ENCODE measurements at places on chromosomes 7 and 10.

- ATAC-seq, result no peak
Measured at GRCh38 chr10:43249151-43249961, 17.5 kb downstream of the RASGEF1A start.

DNA sequence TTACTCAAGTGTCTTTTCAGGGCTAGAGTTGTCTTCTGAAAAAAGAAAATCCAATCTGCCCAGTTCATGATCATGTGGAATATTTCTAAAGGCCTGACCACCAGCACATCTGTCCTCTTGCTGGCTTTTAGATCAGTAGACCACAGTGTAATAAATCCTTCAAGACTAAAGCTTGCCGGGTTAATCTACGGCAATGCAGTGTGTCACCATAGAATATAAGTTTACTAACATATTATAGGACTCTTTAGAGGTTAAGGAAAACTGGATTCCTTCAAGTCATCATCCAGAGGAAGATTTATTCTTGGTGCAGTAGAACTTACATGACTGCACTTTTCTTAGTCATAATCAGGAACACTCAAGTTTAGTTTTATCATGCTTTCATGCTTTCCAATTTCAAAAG, 349.5 kb downstream of the SEMA3D start:
- no peak for ATAC-seq

DNA sequence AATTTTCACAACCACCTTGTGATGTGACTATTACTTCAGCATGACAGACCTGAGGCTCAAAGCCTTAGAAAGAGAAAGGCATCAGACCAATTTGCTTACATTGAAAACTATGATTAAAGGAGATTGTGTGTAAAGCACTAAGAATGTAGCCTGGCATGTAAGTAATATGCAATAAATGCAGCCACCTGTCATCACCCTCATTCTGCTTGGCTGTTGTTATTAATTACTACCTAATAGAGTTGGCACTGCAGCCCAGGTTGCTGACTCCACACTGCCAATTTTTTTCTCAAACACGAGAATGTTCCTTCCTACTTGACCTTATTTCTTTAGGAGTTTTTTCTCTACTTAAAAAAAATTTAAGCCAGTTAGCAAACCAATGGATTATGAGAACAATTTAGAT, 61.2 kb upstream of the NPVF start:
- ATAC-seq, result no peak

DNA sequence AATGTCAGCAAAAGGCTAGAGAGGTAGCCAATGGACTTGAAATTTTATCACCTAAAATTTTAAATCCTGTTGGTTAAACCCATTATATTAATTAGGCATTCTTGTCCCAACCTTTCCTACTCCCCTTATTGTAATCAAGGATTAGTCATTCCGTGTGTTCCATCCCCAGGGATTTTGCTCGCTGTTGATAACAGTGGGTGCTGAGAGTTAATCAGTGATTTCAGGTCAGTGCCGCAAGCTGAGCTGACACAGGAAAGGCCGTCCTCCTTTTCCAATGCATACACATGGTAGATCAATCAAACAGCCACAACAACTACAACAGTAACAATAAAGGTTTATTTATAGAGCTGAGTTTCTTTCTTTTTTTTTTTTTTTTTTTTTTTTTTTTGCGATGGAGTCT, 271.4 kb downstream of the ACTR3B start:
- ATAC-seq, result no peak

GRCh38 chr10:3933733-3934132, 148.7 kb upstream of the KLF6 start:
- no peak for ATAC-seq

DNA sequence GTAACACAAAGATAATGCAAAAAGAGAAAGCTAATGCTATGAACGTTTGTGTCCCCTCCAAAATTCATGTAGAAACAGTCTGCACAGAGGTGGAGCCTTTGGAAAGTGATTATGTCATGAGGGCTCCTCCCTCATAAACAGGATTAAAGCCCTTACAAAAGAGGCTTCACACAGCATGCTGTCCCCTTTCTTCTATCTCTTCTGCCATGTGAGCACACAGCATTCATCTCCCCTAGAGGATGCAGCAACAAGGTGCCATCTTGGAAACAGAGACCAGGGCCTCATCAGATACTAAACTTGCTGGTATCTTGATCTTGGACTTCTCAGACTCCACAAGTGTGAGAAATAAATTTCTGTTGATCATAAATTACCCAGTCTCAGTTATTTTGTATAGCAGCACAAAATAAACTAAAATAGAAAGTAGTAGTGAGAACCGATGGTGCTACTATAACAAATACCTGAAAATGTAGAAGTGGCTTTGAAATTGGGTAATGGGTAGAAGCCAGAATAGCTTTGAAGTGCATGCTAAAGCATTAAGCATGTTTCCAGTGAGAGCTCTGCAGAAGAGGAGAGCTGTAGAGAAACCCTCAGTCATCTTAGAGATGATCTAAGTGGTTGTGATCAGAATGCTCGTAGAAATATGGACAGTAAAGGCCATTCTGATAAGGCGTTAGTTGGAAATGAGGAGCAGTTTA, 108.7 kb downstream of the DNAJC1 start:
- ATAC-seq, result no peak

- ATAC-seq, result no peak
Measured at GRCh38 chr7:22997871-22998518, 15.9 kb downstream of the HYCC1 start.

DNA sequence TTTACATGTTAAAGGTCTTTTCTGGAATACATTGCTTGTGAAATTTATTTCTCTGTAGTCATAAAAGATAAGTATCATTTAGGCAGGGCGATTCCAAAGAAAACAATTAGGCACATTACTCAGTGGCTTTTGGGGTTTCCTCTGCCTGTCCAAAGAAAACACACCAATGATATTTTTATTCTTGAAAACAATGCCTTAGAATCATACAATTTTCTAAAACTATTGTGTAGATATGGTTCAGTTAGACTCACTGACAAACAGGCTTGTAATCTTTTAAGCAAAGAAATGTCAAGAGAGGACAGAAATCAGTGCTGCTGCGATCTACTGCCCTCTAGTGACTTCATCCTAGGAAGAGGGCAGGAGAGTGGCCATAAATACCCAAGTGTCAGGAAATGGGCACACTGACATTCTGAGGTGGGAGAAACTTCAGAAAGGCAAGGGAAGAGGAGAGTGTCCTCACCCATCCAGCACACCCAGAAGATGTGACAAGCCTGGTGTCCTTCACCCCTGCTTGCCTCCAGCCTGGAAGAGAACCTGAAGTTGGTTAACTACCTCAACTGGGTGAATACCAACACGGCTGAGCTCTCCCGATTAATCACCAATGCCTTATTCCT, 120.5 kb downstream of the GALNT11 start:
- peak; percentile 27 for ATAC-seq

- ATAC-seq, result no peak
Measured at GRCh38 chr10:15280974-15281373, 90.1 kb downstream of the FAM171A1 start.

GRCh38 chr10:1151076-1152033, 95.2 kb downstream of the WDR37 start:
- ATAC-seq, result no peak

- no peak for ATAC-seq
Measured at GRCh38 chr10:119207713-119208552, 562 bp downstream of the GRK5 start.

- no peak for ATAC-seq
Measured at GRCh38 chr10:102511583-102512274, 8.0 kb downstream of the SUFU start.

- ATAC-seq, result peak; percentile 24
Measured at GRCh38 chr10:22252801-22253579, 35.2 kb upstream of the EBLN1 start.

GRCh38 chr10:89773081-89773480, 71.7 kb downstream of the KIF20B start:
- peak; percentile 45 for ATAC-seq

DNA sequence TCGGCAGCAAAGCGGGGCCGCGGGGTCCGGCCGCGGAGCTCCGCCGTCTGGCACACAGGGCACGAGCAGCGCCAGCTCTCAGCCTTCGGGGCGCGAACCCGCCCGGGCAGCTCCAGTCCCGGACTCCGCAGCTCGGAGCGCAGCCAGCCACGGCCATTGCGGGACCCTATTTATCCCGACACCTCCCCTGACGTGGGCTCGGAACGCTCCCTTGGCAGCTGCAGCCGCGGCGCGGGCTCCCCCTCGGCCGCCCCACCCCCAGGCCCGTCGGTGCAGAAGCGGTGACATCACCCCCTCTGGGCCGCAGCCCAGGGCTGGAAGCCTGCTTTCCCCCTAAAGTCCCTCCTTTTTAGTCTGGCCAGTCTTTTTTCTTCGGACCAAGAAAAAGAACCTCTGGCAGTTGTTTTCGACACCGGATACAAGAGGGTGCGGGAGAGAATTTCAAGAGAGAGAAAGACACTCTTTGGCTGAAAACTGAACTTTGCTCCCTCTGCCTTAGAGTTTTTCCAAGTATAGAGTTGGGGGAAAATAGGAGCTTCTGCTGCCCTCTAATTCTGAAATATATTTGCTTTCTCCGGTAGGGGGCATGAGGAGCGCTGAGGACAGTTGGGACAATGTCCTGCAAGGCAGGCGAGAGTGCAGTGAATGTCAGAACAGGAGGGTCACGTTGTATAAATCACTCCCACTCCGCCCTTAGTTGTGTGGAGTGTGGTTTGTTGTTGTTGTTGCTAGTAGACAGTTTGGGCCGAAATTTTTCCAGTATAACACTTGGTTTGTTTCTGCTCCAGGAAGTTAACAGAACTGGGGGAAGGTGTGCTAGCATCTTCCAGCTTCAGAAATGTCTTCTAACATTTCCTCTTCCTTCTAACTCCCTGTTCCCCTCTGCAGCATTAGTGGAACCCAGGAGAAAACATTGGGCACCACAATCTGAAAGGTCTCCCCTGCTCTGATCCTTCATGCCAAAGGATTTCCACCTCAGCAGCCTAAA, at the start of gene SFRP4:
TSS of gene SFRP4 (minus strand) at position 145 of the 988 bp plus-strand sequence. CDS start 280 bp downstream, outside the sequence.
- no peak for ATAC-seq

GRCh38 chr10:69748621-69749020, 53.1 kb upstream of the COL13A1 start:
- ATAC-seq, result no peak

- no peak for ATAC-seq
Measured at GRCh38 chr7:37180828-37181549, 267.7 kb downstream of the ELMO1 start.

GRCh38 chr10:63319231-63319630, 146.5 kb downstream of the JMJD1C start:
- no peak for ATAC-seq

DNA sequence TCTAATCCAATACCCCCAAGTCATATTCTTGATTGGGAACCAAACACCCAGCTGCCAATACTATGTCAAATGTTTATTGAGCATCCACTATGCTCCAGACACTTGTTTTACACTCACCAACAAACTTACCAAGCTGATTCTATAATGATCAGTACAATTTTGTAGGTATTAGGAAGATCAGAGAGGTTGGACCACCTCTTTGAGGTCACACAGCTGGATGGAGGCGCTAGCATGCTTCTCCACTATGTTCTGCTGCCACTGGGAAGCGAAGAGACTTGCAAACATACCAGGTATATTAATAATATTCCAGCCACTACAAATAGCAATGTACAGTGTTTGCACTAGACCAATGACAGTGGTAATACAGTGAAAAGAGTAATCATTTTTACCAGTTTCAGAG, 25.6 kb upstream of the SEPHS1 start:
- ATAC-seq, result no peak

DNA sequence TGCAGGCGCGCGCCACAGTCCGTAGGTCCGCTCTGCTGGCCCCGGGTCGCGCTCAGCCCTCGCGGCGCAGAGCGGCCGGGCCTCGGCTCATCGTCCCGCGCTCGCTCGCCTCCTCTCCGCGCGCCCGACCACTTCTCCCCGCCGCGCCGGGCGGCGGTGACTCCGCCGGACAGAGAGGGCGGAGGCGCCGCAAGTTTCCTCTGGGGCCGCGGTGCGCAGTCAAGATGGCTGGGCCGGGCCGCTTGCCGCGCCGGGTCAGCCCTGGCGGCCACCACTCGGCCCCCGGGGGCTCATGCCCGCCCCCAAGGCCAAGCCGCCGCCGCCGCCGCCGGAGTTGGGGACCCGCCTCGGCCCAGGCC, 441 bp downstream of the FZD8 start:
- ATAC-seq, result no peak

- ATAC-seq, result no peak
Measured at GRCh38 chr7:16542401-16542800, 15.8 kb downstream of the LRRC72 start.

DNA sequence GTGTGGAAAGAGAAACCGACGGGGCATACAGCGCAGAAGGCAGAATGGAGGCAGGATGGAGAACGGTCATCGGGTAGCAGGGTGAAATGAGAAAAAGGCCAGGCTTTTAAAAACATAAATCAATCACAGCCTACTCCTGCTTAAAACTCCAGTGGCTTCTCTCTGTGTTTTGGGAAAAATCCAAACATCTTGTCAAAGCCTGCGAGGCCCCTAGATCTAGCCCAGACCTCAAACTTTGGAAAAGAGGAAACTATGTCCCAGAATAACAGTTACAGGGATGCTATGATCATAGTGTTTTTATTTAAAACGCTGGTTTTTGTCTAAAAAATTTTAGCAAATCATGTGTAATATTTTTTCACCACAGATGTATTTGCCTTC, 41.1 kb downstream of the PPP1R3C start:
- no peak for ATAC-seq

DNA sequence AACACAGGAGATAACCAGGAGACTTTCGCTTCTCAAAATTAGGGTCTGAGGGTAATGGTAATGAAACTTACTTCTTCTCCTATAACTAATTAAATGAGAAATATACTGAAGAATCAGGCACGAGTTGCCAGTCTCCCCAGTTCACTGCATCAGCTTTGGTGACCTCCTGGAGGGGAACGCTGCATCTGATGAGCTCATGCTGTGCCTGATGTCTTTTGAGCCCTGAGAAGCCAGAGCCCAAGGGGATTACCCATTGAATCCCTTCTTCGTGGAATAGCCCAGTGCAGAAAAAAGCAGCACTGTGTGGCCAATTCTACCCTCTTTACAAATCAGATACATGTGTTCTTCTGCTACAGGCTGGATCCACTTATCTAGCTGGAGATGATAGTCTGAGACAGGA, 45.1 kb downstream of the CYP2C9 start:
- ATAC-seq, result no peak
